ENCODE measurements at places on chromosomes 13 and 19.

DNA sequence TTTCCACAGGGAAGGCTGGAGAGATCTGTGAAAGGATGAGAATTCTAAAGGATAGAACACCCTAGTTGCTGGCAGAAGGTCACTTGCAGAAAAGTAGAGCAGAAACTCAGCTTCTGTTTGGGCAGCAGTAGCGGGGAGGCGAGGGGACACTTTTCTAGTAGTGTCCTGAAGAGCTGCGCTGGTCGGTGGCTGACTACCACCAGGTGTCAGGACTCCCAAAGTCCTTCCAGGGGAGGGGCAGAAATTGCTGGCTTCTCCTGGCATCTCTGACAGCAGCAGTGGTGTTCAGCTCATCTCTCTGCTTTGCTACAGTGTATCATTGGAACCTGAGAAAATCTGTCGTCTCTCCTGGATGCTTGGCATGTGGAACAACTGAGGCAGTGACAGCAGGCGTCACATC, 120.9 kb downstream of the ZDHHC20 start:
- DNase-seq, result no peak

DNA sequence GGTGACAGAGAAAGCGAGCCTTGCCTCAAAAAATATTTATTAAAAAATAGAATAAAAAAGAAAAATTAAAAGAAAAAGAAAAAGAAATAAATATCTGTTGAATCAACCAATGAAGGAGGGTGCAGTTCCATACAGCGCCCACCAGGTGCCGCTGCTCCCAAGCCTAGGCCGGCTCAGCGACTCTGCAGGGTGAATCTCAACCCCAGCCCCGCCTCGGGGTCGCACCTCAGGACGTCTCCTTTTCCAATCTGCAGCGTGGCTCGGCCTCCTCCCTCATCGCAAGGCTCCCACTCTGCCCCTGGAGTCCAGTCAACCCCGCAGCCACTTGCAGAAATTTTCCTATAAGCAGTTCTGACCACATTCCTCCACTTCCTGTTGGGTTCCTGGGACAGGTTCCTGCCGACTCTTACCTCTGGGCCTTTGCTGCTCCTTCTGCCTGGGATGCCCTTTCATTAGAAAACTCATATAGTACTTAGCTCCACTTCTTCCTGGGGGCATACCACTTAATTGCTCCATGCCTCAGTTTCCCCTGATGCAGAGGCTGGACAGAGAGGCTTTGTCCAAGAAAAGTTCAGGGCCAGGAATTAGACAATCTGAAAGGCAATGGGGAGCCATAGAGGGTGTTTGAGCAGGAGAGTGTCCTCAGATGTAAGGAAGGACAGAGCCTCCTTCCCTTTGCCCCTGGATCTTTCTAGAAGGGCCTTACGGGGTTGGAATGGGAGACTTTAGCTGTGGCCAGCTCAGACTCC, 24.3 kb downstream of the NFILZ start:
- peak; percentile 62 for DNase-seq

- no peak for DNase-seq
Measured at GRCh38 chr19:13873834-13874515, 3.0 kb upstream of the NANOS3 start.

- peak; percentile 56 for DNase-seq
Measured at GRCh38 chr19:6769006-6769619, 1.9 kb upstream of the SH2D3A start.

GRCh38 chr13:21672287-21672680, 1.4 kb downstream of the FGF9 start:
- DNase-seq, result no peak

DNA sequence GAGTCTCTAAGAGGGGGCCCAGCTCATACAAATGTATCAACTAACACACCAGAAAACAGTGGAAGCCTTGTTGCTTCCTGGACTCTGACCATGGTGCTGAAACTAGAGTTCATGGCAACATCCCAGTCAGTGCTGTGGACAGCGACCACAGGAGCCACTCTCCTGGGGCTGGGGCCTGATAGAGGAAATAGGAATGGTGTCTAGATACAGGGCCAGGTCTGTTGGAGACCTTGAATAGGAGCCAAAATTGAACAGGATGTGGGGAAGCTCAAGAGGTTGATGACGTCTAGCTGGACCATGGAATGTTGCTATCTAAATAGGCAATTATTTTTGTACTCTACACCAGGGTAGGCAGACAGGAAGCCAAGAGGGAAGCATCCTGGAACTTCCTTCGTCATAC, 21.7 kb downstream of the LILRB4 start:
- peak; percentile 14 for DNase-seq

DNA sequence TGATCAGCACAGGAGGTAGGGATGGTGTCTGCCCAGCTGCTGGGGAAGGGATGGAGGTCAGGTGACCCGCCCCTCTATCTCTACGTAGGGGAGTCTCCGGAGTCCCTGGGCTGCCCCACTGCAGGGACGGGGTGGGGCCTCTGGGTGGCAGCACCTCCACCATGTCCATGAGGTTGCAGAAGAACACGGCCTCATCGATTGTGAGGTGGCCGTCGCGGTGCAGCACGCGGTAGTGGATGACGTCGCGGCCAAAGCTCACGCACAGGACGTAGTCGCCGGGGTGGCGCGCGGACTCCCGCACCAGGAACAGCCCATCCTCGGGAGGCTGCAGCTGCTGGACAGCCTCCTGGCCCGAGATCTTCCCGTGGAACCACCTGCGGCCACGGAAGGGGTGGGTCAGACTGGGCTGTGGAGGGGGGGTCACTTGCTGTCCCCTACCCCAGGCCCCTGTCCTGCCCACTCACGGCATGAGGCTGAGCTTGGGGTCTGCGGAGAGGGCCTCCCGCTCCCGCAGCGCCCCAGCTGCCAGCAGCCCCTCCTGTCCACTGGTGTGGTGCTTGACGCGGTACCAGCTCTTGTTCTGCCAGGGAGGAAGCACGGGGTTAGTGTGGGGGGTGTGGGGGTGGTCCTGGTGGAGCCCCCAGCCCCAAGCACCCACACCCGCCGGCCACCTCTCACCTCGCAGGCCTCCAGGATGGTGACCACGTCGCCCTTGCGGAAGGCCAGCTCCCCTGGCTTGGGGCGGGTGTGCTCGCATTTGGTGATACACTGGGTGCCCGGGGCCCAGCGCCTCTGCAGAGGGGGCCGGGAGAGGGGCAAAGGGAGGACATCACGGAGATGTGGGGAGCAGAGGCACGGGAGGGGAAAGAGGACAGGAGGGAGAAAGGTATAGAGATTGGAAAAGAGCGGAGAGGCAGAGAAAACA, 2.3 kb downstream of the MATK start:
- DNase-seq, result no peak

DNA sequence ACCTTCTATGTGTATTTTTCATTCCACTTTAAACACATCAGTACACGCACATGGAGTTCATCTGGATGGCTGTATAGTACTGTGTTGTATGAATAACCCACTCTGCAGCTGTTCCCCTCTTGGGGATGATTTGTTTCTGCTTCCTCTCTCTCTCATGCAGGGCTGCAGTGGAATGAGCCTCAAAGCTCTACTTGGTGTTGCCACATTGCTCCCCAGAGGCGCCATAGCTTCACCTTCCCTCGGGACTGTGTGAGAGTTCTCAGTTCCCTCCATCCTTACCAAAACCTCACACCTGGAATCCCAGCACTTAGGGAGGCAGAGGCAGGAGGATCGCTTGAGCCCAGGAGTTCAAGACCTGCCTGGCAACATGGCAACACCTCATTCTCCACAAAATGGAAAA, 28.4 kb upstream of the GPR183 start:
- DNase-seq, result no peak

DNA sequence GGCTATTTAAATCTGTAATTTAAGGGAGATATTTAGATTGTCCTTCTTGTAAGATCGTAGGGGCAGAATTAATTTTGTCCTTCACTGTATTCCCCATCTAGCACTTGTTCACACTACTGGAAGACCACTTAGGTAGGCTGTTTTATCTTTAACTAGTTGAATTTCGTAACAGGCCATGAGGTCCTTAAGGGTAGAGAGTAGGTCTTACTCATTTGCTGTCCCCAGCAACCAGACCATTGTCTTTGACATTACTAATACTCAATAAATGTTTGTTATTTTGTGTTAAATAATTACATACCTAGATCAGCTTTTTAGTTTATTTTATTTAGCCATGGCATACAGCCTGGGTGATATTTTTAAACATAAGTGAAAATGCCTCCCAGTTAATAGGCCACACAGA, 177.1 kb downstream of the PCCA start:
- no peak for DNase-seq
